H9 (cell line): ENCODE measurements at places on chromosomes 11 and 22. TPM values are rescaled to one million over a fixed set of nuclear protein-coding genes. Genes with fewer than 3 reads are reported as not detected.

The OR8D4 gene
- not detected in 2 replicates for total RNA-seq

The KRTAP5-10 gene
- not detected in 2 replicates for total RNA-seq

The SPTY2D1 gene
- 15.9 and 16.8 TPM in 2 replicates for total RNA-seq

The USP2 gene
- total RNA-seq, result 5.7 and 7.6 TPM in 2 replicates

The BCO2 gene
- 0.31 and 0.44 TPM in 2 replicates for total RNA-seq

The FAM180B gene
- total RNA-seq, result 0.31 and 0.37 TPM in 2 replicates

The SDHD gene
- total RNA-seq, result 79.6 and 82.3 TPM in 2 replicates

The GUCY1A2 gene
- total RNA-seq, result 0.55 and 0.70 TPM in 2 replicates

The SERPING1 gene
- total RNA-seq, result 35.2 and 37.9 TPM in 2 replicates

The PIM3 gene
- 43.4 and 45.1 TPM in 2 replicates for total RNA-seq

The FAM227A gene
- total RNA-seq, result 3.6 and 4.2 TPM in 2 replicates

The NNMT gene
- not detected in 2 replicates for total RNA-seq

The MMP7 gene
- total RNA-seq, result not detected in 2 replicates

The IRF7 gene
- total RNA-seq, result 9.7 and 9.8 TPM in 2 replicates

The NTM gene
- total RNA-seq, result 9.9 and 13.8 TPM in 2 replicates

The MFRP gene
- total RNA-seq, result not detected in 2 replicates

The APOBEC3F gene
- total RNA-seq, result 8.9 and 11.6 TPM in 2 replicates

The SPI1 gene
- total RNA-seq, result not detected in 2 replicates

The TSKU gene
- total RNA-seq, result 25.4 and 27.4 TPM in 2 replicates

The MISFA gene
- total RNA-seq, result 2.8 and 3.7 TPM in 2 replicates

The SUSD2 gene
- 3.8 and 4.2 TPM in 2 replicates for total RNA-seq

The RBFOX2 gene
- 82.3 and 84.7 TPM in 2 replicates for total RNA-seq

The TMEM9B gene
- total RNA-seq, result 12.6 and 13.6 TPM in 2 replicates

The KCTD14 gene
- total RNA-seq, result 12.5 and 13.8 TPM in 2 replicates

The GNG3 gene
- 3.2 and 3.4 TPM in 2 replicates for total RNA-seq

The ACR gene
- total RNA-seq, result 0.35 TPM in 1 of 2 replicates, not detected in the other

The MRGPRX3 gene
- total RNA-seq, result not detected in 2 replicates

The SNX19 gene
- total RNA-seq, result 32.9 and 34.4 TPM in 2 replicates

The E2F8 gene
- 11.0 and 11.3 TPM in 2 replicates for total RNA-seq

The OR8K1 gene
- total RNA-seq, result not detected in 2 replicates

The ALG9 gene
- total RNA-seq, result 25.5 and 26.0 TPM in 2 replicates

The SLC6A5 gene
- not detected in 2 replicates for total RNA-seq

The B3GAT1 gene
- 29.3 and 34.3 TPM in 2 replicates for total RNA-seq

The MPZL3 gene
- 2.1 and 2.6 TPM in 2 replicates for total RNA-seq

The SCGB1C1 gene
- total RNA-seq, result not detected in 2 replicates

The TRIM77 gene
- total RNA-seq, result not detected in 2 replicates

The RFPL1 gene
- not detected in 2 replicates for total RNA-seq

The POU2AF2 gene
- not detected in 2 replicates for total RNA-seq

The A4GALT gene
- 3.4 and 4.8 TPM in 2 replicates for total RNA-seq

The SYCE3 gene
- 0.85 and 0.97 TPM in 2 replicates for total RNA-seq

The GAS2L1 gene
- 8.0 and 8.1 TPM in 2 replicates for total RNA-seq

The METTL15 gene
- total RNA-seq, result 9.1 and 9.9 TPM in 2 replicates

The GTSE1 gene
- total RNA-seq, result 40.6 and 42.6 TPM in 2 replicates

The PATE4 gene
- not detected in 2 replicates for total RNA-seq

The SCO2 gene
- 3.3 and 3.4 TPM in 2 replicates for total RNA-seq

The IFITM10 gene
- total RNA-seq, result 0.59 and 0.77 TPM in 2 replicates

The CHCHD10 gene
- total RNA-seq, result 47.5 and 53.7 TPM in 2 replicates

The ZNF70 gene
- 3.2 and 3.5 TPM in 2 replicates for total RNA-seq

The CABP4 gene
- 0.09 TPM in 1 of 2 replicates, not detected in the other for total RNA-seq

The USP35 gene
- total RNA-seq, result 6.8 and 7.7 TPM in 2 replicates
